ENCODE measurements at places on chromosomes 7 and 10. TPM values are rescaled to one million over a fixed set of nuclear protein-coding genes. Genes with fewer than 3 reads are reported as not detected.
A peak's percentile ranks its signal among the peaks of the same experiment; 100 is the strongest.

Gene AGAP4
- 6.0 TPM for total RNA-seq

Gene SNX13
- 42.2 TPM for total RNA-seq

- no peak overlapping the region for H3K4me3 ChIP-seq
- H3K27me3 ChIP-seq: no peaks in the 10 kb centered on the region
- peaks cover 3% of the 10 kb centered on the region for H3K4me1 ChIP-seq
- no peak for DNase-seq
- H3K27ac ChIP-seq: no peak overlapping the region
- H3K36me3 ChIP-seq: no peaks in the 10 kb centered on the region
These were observed 220.7 kb downstream of the CRPPA start for GRCh38 chr7:16200591-16200990.

- H3K27ac ChIP-seq: no peak overlapping the region
- no peak overlapping the region for H3K4me3 ChIP-seq
- peaks cover 29% of the 10 kb centered on the region for H3K27me3 ChIP-seq
- H3K4me1 ChIP-seq: no peaks in the 10 kb centered on the region
- H3K36me3 ChIP-seq: no peaks in the 10 kb centered on the region
These were observed 5.2 kb upstream of the HTR7 start for GRCh38 chr10:90862908-90863514.

Gene MYL10
- total RNA-seq: not detected

Gene RBM20
- total RNA-seq: 101 TPM

Gene HOXA5
- total RNA-seq: not detected

- DNase-seq: no peak
- H3K4me3 ChIP-seq: no peak overlapping the region
- H3K4me1 ChIP-seq: peaks cover 24% of the 10 kb centered on the region
- no peaks in the 10 kb centered on the region for H3K36me3 ChIP-seq
- no peak overlapping the region for H3K27ac ChIP-seq
These were observed 13.9 kb upstream of the PSAP start for GRCh38 chr10:71864911-71865361.

Gene IDI2
- 0.33 TPM for total RNA-seq

DNA sequence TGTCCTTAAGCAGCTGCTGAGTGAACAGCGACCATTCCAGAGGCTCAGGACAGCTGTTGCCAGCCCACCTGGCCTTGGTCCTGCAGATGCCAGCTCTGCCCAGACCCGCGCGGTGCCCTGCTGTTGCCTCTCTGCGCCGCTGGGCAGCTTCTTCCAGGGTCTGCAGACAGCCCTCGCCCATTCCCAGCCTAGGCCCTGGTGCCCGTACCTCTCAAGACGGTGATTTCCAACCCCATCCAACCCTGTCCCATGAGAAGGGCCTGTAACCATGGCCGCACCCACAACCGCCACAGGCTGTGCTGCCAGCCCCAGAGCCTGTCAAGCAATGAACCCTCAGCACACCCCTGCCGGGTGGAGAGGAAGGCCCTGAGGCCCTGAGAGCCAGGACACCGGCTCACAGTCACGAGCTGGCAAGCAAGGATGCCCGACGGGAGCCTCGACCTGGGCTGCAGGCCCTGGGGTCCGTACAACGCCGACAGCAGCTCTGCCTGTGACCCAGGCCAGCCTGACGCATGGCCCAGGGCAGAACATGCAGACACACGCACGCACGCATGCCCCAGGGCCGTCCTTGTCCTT lies 231.9 kb downstream of the MAD1L1 start:
- H3K4me1 ChIP-seq: peaks cover 1% of the 10 kb centered on the region
- H3K27me3 ChIP-seq: no peaks in the 10 kb centered on the region
- no peaks in the 10 kb centered on the region for H3K36me3 ChIP-seq
- peak; percentile 8 for DNase-seq

Gene PNLIPRP3
- total RNA-seq: not detected

DNA sequence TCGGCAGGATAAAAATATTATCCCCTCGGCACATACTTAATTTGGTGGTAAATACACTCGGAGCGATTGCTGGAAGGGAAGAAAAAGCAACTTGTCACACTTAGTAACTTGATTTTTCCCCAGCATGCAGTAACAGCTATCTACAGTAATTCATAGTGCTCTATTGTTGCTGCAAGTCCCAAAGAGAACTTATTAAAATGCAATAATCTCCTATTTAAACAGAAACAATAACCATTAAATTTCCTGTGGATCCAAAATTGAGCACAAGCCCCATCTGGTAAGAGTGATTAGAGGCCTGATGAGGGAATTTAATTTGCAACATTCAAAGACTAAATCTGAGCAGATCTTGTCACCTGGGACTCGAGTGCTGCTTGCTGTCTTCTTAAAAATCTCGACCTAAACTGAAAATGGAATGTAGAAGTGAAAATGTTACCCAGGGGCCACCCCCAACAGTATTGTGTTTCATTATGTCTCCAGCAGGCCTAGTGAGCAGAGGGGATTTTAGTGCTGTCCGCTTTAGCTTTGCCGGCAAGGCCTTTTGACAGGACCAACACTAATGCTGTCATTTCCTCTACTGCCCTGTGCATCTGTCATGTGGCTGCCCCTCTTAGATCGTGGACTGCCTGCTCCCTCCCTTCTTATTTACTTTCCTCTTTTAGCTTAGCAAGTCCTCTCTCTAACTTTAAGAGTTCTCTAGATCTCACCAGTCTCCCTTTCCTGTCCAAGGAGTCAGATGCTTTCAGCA lies 639.7 kb downstream of the AUTS2 start:
- H3K27ac ChIP-seq: no peak overlapping the region
- no peaks in the 10 kb centered on the region for H3K27me3 ChIP-seq
- no peaks in the 10 kb centered on the region for H3K4me1 ChIP-seq
- no peak for DNase-seq
- H3K4me3 ChIP-seq: no peak overlapping the region

- H3K4me3 ChIP-seq: peak overlapping the region; percentile 88
- H3K27ac ChIP-seq: peak overlapping the region; percentile 98
- no peaks in the 10 kb centered on the region for H3K27me3 ChIP-seq
- no peak for DNase-seq
These were observed 1.3 kb downstream of the UBE2H start for GRCh38 chr7:129951226-129952085.

Gene SLC16A9
- total RNA-seq: 1.1 TPM

Gene SEPHS1
- total RNA-seq: 26.0 TPM

DNA sequence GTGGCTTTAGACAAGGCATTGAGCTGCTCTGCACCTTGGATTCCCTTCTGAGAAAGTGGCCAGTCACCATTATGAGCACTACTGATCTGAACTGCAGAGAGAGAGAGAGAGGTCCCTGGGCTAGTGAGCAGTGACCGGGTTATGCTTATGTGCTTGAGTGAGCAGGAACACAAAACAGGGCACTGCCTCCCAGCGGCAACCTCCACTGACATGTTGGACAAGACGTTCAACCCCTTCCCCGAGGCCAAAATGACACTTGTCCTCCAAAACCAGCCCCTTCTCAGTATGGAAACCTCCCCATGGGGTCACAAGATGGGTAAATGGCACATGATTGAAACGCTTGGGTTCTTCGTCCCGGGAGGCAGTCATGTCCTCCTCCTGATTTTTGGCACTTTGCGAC lies 339.4 kb upstream of the ZMIZ1 start:
- H3K27me3 ChIP-seq: no peaks in the 10 kb centered on the region
- H3K4me1 ChIP-seq: peaks cover 20% of the 10 kb centered on the region
- DNase-seq: no peak
- no peak overlapping the region for H3K4me3 ChIP-seq

All from left ventricle myocardium inferior (tissue), 1 donor.